Right ventricle myocardium superior (tissue), 1 donor: ENCODE measurements at places on chromosomes 4 and X.

DNA sequence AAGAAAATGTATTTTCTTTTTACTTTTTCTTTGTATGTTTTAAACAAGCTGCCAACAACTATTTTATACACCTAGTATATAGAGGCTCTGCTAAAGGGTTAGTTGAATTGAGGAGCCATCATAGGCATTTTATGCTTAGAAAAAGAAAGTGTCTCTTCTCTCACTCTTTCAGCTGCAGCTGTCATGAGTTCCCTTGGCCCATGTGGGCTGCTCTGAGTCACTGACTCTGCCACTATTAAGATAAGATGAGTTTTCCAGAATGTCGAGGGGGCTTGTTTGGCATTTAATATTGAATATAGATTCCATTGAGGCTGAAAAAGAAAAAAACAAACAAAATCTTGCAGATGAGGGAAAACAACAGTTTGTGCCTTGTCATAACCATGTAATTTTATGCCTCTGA is 126.0 kb upstream of the PAQR3 start:
- DNase-seq = no peak

DNA sequence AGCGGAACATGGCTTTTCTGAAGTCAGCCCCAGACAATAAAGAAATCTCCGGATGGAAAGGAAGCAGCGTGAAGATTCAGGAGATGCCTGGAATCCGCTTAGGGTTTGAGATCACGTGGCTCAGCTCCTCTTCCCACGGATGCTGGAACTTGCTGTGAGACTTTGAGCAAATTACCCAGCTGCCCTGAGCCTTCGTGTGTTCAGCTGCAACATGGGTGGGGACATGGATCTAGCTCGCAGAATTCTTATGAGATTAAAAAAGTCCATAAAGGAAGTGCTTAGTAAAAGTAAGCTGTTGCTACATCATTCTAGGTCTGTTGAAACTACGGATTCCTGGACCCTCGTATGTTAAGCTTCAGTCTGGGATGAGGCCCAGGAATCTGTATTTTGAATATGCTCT is 55.7 kb upstream of the STIM2 start:
- no peak for DNase-seq

DNA sequence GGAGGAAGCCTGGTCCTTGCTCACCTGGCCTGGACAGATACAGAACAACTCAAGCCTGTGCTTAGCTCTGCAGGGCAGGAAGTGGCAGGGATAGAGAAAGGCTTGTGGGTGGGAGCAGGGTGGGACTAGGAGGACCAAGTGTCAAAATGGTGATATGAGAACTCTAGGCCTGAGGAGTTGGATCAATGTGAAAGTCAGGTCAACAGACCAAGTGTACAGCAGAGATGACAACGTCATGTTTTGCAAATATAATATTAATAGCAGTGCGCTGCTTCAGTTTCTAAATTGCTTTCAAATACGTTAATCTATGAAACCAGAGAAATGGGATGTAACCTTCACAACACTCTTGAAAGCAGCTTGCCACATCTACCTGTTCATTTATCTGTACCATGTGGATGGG is 114.2 kb upstream of the MAP3K15 start:
- DNase-seq = no peak

- no peak for DNase-seq
Observed at GRCh38 chr4:125750828-125751466, 436.2 kb downstream of the FAT4 start.

DNA sequence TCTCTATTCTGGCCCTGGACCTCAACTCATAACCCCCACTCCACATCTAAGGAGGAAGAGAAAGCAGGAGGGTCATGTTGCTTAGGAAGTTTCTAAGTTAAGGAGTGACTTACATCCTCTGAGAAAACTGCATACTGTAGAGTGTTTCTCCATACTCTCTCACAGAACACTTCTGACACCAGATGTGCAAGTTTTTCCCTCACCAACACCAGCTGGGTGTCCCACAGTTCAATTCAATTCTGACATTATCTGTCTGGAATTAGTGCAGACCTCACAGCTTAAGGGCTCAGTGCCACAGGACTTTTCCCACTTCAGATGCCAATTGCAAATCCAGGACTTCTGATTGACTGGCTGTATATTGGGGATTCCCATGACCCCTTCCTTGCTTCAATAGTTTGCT is 89.0 kb upstream of the SFRP2 start:
- no peak for DNase-seq

- no peak for DNase-seq
Observed at GRCh38 chrX:41661366-41662095, 27.2 kb upstream of the GPR34 start.

GRCh38 chr4:153451911-153452657 is 14.1 kb upstream of the TMEM131L start:
- peak; percentile 46 for DNase-seq

- no peak for DNase-seq
Observed at GRCh38 chrX:72371405-72371804, 65.7 kb upstream of the CITED1 start.

DNA sequence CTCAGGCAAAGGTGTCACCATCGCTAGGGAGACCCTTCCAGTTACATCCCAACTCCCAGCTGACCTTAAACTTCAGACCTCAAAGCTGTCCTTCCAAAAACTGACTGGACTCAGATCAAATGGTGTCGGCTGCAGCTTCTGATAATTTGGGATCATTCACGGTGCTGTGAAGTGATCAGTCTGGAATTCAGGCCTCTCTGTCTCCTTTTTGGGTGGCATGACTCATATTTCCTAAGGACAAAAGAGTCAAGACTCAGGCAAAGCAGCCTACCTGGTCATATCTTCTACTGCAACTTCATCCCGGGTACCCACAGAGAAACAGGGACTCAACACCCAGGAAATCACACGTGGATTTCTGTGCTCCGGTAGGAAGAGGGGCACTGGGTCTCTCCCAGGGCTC is 87.6 kb downstream of the SORCS2 start:
- DNase-seq = no peak

GRCh38 chr4:153369021-153369420 is 24.5 kb downstream of the MND1 start:
- no peak for DNase-seq

- DNase-seq = no peak
Observed at GRCh38 chr4:161817914-161818313, 345.9 kb downstream of the FSTL5 start.

DNA sequence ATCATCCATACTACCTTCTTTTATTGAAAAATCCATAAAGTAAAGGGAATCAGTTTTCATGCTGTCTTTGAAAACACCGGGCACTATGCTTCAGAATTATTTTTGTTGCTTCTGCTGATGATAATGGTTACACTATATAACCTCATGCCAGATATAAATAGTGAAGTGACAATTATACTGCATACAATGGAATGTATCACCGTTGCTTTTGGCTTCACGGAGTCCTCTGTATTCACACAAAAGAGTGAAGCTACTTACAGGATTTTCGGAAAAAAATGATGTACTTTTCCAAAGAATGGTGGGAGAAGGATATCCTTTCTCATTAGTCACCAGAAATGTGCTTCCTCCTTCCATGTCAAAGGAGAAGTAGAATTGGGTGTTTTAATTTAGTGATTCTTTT is 159.1 kb upstream of the PITX2 start:
- no peak for DNase-seq

DNA sequence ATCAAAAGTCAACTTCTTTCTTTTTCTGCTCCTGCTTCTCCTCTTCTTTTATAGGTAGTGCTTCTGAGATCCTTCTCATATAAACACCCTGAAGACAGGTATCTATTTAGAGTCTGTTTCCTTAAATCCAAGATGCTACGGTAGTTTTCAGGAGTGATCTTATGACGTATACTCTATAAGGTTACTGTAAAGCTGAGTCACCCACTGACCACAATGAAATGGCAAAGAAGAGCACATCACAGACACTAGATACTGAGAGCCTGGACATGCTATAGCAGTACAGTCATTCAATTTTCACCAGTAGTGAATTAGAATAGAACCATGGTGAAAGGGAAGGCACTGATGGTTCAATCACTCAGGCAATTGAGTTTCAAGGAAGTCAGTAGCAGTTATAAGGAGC is 412.5 kb downstream of the ADAM29 start:
- no peak for DNase-seq
